Stimulated activated CD8-positive, alpha-beta memory T cell treated with anti-CD3 and anti-CD28 coated beads, Interleukin-7, amount 100 ng/mL, for 4 hours (primary cell): ENCODE measurements at places on chromosomes 7 and 10.

- DNase-seq: no peak
Measured at GRCh38 chr7:88480896-88481295, 174.2 kb upstream of the STEAP4 start.

DNA sequence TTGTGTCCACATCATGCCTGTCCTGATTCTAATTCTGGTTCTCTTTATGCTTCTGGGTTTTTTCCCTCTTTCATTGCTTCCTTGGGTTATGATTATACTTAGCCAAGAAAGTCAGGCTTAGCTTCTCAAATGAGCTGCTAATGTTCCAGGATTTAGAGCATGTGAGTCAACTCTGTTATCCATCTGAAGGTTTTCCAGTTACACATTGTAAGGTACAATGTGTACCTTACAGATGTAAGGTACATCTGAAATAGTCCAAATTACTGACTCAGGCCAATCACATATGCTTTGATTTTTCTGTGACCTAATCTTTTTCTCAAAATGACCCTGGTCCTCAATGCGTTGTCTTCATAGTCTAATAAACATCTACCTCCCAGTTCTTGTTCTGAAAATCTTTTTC lies 13.3 kb upstream of the MIOS start:
- no peak for DNase-seq

- DNase-seq: no peak
Measured at GRCh38 chr7:18157233-18157632, 129.6 kb upstream of the PRPS1L1 start.

GRCh38 chr7:46633630-46634240 lies 712.7 kb upstream of the IGFBP3 start:
- no peak for DNase-seq

- DNase-seq: no peak
Measured at GRCh38 chr10:100723770-100724530, 21.4 kb upstream of the PAX2 start.

DNA sequence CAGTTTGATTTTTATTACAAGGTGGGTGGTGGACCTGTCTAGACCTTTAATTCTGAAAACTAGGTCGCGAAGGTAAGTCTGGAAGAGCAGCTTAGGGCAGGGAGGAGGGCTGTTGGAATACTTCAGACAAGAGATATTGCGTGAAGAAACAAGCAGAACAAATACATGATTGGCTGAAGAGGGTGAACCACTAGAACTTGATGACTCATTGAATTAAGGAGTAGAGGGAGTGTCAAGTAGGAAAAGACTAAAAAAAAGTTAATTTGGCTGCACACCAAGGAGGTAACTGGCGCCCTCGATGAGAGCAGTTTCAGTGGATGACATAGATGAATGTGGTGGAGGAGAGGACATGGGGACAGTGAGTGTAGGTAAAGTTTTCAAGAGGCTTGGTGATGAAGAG lies 41.3 kb downstream of the WNT2 start:
- no peak for DNase-seq

DNA sequence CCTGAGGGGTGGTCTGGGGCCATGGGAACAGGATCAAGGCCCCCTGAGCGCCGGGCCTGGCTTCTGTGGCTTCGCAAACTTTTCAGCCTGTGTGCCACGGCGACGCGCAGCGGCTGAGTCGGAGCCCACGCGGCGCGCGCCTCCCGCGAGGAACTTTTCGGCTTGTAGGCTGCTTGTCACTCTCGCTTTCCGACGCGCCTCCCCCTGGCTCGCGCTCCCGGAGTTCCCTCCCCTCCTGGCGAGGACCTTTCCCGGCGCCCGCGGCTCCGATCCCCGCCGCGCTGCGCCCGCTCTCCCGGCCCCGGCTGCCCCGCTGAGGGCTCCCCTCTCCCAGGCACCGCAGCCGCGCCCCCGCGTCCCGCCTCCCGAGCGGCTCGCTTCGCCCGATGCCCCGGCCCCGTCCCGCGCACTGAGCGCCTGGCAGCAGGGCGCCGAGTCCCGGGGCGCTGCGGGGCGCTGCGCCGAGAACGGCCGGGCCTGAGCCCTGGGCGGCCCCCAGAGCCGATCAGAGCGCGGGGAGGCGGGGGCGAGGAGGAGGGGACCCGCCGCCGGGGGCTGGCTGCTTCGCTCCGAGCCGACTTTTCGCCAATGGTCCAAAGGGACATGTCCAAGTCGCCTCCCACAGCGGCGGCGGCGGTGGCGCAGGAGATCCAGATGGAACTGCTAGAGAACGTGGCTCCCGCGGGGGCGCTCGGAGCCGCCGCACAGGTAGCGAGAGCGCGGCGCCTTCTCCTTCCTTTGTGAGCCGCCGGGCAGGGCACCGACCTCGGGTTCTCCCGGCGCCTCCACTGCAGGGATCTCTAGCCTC lies at the start of gene CACNB2:
Gene CACNB2, plus strand, starts transcription at position 276 of the 808 bp plus-strand sequence.
- no peak for DNase-seq

DNA sequence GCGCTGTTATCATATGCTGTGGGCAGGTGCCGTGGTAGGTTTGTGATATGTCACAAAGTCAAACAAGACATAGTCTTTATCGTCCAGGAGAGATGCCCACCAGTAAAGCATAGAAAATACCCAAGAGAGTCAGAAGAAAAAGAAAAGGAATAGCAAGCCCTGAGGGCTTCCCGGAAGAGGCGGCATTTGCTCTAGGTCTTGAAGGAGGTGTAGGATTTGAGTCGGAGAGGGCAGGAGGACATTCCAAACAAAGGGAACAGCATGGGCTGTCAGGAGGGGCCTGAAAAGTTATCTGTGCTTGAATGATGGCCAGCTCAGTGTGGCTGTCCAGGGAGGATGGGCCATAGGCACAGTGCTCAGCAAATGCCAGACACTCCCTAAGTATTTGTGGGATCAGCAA lies 42.2 kb downstream of the COL13A1 start:
- DNase-seq: no peak
